ENCODE measurements at places on chromosomes 12 and 14.

DNA sequence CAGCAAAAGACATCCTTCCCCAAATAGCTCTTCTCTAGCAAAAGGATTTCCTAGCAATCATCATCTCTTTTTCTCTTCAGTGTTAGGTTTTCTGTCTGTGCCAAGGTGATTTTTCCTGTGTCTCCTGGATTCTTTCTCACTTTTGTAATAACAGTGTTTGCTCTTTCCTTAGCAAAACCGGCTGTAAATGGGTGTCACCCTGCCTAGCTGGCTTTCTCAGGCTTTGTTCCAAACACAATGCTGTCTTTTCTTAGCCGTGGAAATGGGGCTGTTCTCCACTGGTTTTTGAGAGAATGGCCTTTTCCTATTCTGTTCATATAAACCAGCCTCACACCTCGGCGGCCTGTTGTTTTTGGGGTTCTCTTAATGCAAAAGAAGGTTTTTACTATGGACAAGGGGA lies 21.9 kb downstream of the JDP2 start:
- no peak for DNase-seq

GRCh38 chr12:65529106-65529505 lies 250.6 kb downstream of the MSRB3 start:
- DNase-seq: no peak

GRCh38 chr12:47770086-47770726 lies 2.8 kb upstream of the SLC48A1 start:
- DNase-seq: peak; percentile 63

DNA sequence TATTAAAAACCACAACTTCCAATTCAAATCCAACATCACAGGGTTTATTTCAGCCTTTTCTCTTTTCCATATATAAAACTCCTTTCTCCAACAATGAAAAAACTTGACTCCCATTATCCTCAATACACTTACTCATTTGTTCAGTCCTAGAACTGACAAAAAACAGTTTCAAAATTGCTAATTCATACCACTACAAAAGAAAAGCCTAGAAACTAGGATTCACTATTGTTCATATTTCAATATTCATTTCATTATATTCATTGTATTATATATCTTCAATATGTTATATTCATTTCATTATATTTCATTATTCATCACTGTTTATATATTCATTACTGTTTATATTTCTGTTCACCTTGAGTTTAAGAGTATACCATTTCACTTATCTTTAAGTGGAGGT lies 85.8 kb downstream of the NUMB start:
- DNase-seq: no peak

DNA sequence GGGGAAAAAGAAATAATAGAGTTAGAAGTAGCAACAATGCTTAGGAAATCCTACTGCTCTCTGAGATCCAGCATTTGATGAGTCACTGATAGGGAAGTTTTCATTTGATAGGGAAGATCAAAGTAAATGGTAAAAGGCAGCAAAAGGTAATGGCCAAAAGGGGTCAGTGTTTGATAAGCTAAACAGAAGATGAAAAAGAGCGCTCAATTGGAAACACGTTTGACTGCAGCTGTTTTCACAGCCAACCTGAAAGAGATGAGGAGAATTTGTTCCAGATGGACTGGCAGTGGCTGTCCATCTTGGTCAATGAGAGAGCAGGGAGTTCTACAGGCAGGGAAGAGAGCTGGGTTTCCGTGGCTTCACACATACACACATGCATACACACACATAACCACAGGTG lies 264.2 kb downstream of the TMEM132C start:
- DNase-seq: no peak

DNA sequence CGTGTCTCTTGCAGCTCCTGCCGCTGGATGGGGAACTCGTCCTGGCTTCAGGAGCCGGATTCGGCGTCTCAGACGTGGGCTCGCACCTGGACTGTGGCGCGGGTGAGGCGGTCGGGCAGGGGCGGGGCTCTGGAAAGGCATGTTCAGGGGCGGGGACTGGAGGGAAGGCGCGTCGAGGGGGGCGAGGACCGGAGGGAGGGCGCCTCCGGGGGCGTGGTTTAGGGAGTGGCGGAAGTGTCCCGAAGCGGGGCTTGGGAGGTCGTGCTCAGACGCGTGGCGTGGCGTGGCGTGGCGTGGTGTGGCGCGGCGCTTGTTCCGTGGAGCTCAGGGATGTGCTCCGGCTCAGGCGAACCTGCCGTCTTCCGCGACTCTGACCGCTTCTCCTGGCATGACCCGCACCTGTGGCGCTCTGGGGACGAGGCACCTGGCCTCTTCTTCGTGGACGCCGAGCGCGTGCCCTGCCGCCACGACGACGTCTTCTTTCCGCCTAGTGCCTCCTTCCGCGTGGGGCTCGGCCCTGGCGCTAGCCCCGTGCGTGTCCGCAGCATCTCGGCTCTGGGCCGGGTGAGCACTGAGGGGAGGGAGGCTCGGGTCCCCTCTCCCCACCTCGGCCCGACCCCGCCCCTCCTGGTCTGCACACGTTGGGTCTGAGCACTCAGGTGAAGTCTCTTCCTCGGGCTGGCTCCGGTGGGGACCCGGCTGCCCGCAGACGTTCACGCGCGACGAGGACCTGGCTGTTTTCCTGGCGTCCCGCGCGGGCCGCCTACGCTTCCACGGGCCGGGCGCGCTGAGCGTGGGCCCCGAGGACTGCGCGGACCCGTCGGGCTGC lies 6.2 kb downstream of the AMN start:
- DNase-seq: peak; percentile 47

- no peak for DNase-seq
Measured at GRCh38 chr14:62602712-62603111, 442.5 kb downstream of the KCNH5 start.

DNA sequence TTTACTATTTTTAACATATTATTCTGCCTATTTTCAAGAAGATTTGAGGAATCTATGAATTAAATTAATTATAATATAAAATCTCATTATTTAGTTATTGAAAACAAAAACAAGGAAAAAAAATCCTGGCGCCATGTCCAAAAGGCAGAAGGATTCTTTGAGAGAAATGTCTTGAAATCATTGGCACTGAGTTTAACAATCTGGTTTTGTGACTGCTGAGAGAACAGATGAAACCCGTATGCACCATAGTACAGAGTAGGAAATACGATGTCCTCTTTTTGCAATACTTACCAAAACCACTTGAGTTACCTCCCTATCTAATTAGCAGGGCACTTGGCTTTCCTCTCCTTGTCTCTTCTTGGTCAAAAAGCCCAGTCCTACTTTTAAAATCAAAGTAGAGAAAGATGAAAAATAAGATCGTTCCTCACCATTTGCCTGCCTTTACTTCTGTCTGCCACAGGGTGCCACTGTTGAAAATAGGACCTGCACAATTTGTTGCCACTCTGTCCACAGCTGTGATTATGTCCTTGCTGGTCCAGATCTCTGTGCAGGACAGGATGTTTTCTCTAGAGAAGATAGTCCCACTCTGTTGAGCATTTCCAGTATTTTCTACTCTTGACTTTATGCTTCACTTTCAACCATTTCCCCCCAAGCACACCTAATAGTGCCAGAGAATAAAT lies 179.7 kb downstream of the PDZRN4 start:
- no peak for DNase-seq

GRCh38 chr12:109137055-109137454 lies 20.7 kb downstream of the ACACB start:
- no peak for DNase-seq

GRCh38 chr12:93829016-93829415 lies 151.8 kb downstream of the CRADD start:
- no peak for DNase-seq

GRCh38 chr12:45681465-45681864 lies 48.0 kb upstream of the ARID2 start:
- no peak for DNase-seq

- no peak for DNase-seq
Measured at GRCh38 chr12:52689936-52690335, 9.7 kb upstream of the KRT1 start.

DNA sequence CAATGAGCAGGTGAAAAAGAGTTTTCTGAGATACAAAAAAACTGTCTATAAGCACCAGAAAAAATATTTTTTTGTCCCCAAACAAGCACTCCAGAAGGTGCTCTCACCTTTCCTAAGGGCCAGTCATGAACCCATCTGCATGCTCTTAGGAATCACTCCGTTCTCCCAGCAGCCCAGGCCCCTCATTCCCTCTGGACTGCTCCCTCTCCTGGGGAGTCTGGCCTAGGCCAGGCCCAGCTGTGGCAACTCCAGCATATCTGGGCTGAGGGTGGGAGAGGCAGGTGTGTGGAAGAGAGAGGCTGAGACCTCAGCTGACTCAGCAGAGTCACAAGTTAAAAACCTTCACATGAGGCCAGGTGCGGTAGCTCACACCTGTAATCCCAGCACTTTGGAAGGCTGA lies 54.6 kb downstream of the TRAFD1 start:
- no peak for DNase-seq

- no peak for DNase-seq
Measured at GRCh38 chr12:71950404-71950803, 11.8 kb downstream of the TPH2 start.

GRCh38 chr12:52953181-52953841 lies 4.4 kb downstream of the KRT18 start:
- no peak for DNase-seq

DNA sequence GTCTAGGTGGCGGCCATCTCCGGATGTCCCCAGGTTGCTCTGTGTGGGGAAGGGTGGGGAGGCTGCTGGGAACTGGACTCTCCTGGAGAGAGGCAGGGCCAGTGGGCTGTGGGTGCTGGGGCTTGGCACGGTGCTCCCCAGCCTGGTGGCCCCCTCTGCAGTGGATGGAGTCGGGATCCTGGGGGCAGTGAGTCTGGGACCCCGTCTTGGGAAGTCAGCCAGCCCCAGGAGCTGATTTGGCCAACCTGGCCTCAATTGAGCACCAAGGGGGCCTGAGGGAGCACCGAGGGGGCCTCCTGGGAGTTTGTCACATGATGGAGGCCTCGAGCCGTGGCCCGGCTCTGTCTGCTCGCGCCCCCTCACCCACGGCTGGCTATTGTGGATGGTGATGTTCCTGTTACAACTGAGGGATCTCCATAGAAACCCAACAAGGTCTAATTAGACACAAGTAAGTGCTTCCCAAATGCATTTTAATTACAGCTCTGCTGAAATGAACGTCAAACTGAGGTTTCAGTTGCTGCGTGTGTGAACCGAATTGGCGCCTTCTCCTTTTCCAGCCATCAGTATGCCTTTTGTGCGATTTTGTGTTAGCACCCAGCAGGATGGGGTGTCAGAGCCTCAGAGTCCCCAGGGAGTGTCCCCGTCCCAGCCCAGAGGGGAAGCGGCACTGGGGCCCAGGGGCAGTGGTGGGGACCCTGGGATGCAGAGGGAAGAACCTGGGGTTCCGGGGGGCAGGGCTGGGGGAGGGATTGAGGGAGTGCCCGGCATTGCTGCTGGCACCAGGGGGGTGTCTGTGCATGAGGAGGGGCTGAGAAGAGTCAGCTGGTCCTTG lies 71.8 kb downstream of the KIF26A start:
- no peak for DNase-seq

GRCh38 chr12:8226355-8226754 lies 1.1 kb downstream of the FAM90A1 start:
- no peak for DNase-seq

DNA sequence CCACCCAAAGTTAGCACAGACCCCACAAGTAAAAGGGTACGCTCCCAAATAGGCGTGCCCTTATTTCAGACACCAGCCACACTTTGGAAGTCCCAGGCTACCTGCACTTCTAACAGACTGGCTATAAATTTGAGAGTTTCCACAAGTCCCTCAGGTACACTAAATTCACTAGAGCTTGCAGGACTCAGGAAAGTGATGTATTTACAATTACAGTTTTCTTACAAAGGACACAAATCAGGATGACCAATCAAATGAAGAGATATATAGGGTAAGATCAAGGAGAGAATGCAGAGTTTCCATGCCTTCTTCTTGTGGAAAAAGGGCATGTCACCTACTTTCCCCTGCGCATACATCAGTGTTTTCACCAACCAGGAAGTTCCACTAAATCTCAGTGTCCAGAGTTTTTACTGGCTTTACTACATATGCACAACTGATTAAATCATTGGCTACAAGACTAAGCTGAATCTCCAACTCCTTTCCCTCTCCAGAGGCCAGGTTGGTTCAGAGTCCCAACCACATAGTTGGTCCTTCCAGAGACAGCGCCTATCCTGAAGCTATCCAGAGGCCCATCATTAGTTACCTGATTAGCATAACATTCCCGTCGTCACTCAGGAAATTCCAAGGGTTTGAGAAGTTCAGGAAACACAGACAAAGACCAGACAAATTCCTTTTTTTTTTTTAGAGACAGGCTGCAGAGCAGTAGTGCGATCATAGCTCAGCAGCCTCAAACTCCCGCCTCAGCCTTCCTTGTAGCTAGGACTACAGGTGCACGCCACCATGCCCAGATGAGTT lies 84.2 kb downstream of the DENND5B start:
- no peak for DNase-seq

- no peak for DNase-seq
Measured at GRCh38 chr12:42468921-42469320, 120.6 kb downstream of the PRICKLE1 start.

DNA sequence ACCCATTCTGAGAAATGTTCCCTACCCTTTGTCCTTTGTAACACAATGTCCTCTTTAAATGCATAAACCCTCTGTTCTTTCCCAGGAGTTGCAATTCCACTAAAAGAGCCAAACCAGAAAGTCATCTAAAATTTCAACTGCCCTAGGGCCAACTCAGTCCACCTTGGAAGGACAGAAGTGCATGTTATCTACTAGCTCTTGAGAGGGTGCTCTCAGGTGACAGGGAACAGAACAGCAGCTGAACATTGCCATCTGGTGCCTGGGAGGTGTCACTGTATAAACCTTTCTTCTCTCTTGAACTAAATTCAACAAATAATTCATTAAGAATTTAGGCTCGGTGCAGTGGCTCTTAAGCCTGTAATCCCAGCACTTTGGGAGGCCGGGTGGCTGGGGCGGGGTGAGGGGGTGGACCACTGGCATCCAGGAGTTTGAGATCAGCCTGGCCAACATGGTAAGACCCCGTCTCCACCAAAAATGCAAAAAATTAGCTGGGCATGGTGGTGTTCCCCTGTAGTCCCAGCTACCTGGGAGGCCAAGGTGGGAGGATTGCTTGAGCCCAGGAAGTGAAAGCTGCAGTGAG lies 10.3 kb upstream of the FERMT2 start:
- DNase-seq: peak; percentile 64

- DNase-seq: no peak
Measured at GRCh38 chr14:101088714-101089113, 185.2 kb upstream of the RTL1 start.

GRCh38 chr12:94930216-94930654 lies 73.3 kb downstream of the NDUFA12 start:
- no peak for DNase-seq

Measured in AG08395 (cell line).